ENCODE measurements at places on chromosomes 3 and 15.

DNA sequence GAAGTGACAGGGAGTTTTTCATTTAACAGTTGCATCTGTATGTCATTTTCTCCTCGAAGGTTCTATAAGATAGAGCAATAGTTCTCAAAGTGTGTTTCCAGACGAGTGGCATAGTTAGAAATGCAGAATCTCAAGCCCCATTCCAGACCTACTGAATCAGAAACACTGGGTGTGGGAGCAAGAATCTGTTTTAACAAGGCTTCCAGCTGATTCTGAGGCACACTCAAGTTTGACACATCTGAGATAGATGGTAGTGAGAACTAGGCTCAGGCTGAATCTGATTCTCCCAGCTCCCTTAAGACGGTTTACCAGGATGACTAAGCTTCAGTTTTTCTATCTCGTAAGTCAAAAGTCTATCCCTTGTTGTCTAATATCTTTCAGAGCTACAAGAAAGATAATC lies 159.8 kb upstream of the NUDT16 start:
- DNase-seq, result no peak

- DNase-seq, result no peak
Observed at GRCh38 chr3:58776231-58776630, 109.7 kb upstream of the FAM3D start.

GRCh38 chr15:31236184-31237042 lies 90.2 kb upstream of the KLF13 start:
- DNase-seq, result peak; percentile 40

DNA sequence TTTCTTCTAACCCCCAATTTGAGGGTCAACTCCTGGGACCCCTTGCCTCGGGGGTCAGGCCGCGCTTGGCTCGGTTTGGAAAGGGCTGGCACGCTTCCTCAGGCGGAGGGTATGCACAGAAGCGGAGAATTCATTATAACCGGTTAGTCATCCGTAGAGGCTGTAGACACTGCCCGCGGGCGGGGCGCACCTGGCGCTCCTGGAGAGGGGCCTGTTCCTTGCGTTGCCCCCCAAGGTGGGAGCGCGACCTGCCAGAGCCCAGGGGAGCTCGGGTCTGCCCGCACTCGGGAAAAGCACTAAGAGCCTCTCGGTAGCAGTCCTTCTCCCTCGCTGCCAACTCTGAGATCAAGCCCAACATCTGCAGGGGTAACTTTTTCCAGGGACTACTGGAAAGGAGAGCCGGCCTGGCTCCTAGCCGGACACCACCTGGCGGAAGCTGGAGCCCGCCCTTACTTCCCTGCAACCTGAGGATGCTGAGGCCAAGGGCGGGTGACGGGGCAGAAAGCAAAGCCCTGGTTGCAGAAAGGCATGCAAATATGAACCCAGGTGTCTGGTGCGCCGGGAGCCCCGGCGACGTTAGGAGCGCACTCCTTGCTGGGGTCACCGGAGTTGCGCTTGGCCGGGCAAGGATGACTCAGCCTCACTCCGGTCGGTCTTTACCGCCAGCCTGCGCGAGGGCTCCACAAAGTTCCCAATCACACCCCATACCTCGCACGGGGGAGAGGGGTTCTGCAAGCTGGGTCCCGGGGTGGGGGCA lies 1.5 kb upstream of the CACNA2D3 start:
- peak; percentile 9 for DNase-seq

GRCh38 chr3:146343551-146343950 lies 92.6 kb upstream of the PLSCR4 start:
- no peak for DNase-seq

DNA sequence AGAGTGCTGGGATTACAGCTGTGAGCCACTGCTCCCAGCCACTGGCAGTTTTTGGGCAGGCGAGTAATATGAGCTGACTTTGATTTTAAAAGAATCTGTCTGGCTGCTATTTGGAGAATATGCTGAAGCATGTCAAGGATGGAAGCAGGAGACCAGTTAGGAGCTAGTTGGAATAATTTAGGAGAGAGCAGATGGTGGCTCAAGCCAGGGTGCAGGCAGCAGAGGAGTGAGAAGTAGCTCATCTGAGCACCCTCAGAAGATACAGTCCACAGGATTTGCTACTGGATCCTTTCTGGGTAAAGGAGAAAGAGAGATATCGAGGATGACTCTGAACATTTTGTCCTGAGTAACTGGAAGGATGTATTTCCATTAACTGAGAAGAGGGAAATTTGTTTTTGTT lies 30.4 kb upstream of the BDH1 start:
- DNase-seq, result no peak

GRCh38 chr3:132625613-132626012 lies 28.5 kb downstream of the ACKR4 start:
- no peak for DNase-seq

DNA sequence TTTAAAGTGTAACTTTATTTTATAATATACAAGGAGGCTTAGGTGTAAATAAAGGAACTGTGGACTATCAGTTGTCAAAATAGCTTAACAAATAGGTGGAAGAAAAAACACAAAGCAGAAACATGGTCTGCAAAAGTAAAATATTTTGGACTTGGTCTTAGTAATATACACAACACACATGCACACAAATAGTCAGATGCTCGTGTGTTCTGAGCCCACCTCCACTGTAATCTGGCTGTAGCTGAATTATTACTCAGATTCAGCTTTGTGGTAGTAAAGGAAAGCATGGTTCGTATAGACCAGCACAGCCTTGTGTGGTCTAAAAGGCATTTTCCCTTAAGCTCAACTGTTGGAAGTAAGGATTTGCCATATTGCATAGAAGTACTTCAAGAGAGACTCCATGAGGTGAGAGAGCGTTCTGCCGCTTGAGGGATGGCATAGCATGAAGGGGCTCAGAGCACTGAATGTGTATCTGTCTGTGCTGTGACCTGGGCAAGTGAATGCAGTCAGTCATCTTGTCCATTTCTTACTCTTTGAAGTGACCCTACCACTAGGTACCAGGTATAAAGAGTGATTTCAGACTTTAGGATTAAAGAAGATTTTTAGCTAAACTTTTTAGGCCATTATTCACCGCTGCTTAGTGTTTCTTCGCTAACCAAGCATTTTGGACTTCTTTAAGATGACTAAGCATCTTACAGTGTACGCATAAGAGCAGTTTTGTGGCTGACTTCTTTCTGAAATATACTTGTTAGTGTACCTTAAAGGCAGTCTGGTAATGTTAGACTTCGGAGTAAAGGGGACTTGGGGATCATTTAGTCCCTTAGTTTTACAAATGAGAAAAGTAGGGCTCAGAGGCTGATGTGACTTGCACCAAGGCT lies 15.2 kb downstream of the TPM1 start:
- no peak for DNase-seq

DNA sequence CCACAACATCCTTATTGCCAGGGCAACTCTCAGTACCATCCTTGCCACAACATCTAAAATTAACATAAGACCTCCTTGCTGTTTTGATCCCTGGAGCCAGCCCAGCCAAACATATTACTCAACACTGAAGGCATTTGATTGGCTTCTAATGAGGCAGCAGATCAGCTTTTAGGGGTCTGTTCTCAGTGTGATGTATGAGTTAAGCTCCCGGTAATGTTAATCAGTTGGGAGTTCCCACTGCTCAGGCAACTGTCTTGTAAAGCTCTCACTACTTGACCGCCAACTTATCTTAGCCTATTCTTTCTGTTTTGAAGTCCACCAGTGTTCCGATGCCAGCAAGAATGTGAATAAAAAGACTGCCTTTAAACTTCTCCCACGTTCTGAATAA lies 158.9 kb downstream of the FOXB1 start:
- no peak for DNase-seq

GRCh38 chr15:73956743-73957135 lies 30.5 kb downstream of the LOXL1 start:
- DNase-seq, result no peak

DNA sequence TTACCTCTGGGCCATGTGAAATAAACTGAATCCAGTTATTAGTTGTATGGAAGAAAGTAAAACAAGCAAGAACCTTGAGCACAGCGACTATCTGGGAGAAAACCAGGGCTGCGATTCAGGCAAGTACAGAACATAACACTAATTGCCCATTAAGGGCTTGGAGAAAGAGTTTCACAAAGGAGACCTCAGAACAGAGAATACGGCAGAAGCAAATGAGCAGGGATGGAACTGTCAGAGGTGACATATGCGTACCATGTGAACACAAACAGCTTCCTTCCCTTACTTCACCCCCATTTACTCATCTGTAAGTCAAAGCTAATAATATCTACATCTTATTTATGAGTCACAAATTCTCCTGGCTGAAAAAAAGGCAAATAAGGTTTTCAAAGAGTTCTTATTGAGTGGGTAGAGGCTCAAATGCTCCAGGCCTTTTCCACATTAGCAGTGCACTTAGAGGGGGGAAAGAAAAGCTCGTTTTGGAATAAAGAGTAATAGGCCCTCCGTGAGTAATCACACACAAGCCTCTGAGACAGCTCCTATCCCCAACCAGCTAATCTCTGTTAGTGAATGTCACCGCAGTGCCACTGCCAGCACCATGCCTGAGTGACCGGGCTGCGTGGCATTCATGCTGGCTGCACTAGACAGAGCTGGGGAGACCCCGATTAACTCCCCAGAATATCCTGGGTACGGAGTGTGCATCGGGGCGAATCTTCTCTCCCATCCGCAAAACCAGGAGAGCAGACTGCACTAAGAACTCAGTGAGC lies 2.6 kb downstream of the PCSK6 start:
- no peak for DNase-seq

- DNase-seq, result peak; percentile 81
Observed at GRCh38 chr15:90211440-90212143, 10.5 kb downstream of the SEMA4B start.

DNA sequence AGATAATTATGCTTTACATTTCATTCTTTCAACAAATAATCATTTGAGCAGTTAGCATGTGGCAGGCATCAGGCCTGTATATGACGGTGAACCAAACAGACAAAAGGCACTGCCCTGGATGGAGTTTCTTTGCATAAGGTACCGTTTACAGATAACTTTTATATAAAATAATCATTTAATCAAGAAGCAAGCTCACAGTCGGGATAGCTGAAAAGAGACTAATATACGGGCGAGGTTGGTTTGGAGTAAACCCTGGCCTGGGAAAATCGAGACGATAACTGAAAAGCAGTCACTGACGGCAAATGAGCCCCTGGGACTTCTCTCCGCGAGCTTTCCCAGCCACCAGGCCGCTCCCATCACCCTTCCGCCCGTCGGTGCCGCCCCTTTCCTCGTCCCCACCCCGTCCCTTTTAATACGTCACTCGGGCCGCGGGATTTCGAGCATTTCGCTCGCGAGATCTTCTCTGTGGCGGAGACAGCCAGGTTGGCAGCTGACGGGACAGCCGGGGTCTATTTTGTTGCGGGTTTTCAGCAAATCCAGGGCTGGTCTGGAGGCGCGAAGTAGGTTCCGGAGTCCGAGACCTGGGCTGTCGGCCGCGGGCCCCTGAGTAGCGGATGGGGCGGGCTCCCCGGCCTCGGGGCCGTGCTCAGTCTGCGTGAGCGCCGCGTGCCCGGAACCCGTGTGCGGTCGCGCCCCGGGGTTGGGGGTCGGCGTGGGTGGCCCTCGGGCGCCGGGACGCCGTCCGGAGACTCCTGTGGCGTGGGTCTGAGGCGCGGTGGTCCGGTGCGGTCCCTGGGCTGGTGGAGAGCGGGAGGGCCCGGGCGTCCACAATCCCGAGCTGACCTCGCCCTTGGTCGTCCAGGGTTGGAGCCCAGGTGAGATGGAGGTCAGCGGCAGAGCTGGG lies at the start of gene NMD3:
TSS of gene NMD3 (plus strand) at position 462 of the 904 bp plus-strand sequence. CDS start 703 bp downstream, outside the sequence.
- peak; percentile 96 for DNase-seq

GRCh38 chr15:91790836-91791235 lies 62.7 kb upstream of the SLCO3A1 start:
- no peak for DNase-seq

DNA sequence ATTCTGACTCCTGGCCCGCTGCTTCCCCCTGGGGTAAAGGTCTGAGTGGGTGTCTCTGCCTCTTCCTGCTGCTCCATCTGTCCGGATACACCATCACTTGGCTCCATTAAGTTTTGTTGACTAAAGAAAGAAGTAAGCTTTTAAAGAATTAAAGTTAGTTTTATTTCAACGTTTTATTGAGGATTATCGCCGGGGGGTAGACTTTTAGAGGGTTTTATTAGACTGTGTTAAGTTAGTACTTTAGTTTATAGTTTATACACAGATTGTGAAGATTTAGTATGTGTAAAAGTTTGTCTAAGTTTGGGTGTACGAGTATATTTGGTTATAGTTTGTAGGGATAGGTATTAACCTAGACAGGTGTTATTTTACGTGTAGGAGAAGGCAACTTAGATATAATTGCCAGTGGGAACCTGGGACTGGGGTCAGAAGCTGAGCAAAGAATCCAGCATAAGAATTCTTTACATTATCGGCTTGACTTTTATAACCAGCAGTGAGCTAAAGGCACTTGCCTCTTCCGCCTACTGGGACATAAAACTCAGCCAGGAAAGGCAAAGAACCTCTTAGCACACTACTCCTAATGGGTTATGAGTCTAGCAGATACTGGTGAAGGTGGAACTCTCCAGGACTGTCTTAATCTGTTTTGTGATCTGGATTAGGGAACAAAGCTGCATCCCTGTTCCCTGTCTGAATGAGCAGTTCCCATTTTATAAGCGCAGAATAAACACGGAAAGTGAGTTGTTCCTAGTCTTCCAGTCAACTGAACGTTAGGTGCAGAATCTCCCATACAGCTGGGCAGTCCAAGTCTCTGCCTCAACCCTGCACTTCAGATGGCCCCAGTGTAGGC lies 131.3 kb downstream of the FAM43A start:
- no peak for DNase-seq

GRCh38 chr15:97968380-97968779 lies 7.9 kb downstream of the ARRDC4 start:
- no peak for DNase-seq

DNA sequence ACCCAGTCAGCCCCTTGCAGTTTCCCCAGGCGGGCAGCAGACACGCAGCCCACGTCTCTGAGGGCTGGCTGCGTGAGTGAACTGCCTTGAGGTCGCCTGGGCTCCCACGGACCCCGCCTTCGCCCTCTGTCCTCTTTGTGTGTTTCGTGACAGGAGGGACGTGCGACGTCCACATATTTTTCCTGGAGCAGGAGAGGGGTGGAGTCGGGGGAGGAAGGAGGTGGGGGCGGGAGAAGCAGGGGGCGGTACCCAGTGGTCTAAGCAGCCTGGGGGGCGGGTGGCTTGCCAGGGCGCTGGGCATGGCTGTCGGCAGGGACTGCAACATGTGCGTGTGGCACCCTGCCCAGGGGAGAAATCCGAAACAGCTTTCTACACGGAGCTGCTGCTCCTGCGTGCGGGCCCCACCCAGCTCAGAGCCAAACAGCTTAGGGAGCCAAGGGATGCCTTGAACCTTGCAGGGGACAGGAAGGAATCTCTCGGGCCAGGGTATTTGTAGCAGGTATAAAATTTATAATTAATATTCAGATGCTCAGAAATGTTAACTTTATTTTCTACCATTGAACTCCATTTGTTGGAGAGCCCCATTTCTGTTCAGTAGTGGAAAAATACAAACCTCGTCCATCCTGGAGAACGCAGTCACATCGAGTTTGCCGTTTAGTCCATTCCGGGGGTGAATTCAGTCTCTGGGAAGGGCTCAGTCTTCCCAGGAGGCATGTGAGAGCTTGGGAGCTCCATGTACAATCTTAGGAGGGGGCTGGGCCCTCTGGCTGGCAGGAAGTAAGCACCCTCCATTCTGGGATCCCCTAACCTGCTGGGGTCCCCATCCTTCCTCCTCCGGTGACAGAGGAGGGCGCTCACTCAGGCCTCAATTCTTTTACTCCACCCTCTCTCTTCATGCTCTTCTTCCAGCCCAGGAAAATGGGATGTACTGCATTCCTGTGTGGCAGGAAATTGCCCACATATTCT lies 79.1 kb upstream of the MEF2A start:
- DNase-seq, result peak; percentile 69
